ENCODE measurements at places on chromosomes 13 and 19.

DNA sequence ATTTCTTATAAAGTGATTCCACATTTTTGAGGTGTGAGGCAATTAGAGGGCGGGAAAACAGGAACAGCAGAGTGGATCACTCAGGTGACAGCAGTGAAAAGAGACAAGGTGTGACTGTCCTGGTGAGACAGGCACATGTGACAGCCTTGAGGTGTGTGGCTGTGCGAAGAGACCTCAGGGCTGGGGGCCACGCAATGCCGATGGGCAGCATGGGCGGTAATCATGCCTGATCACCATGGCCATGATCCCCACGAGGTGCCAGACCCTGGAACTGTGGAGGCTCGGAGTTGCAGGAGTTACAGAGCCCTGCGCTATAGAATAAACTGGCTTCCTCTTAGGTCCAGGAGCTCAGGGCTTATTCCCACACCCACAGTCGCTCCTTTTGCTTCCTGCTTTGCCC is 2.0 kb downstream of the SPACA6 start:
- ATAC-seq, result no peak

DNA sequence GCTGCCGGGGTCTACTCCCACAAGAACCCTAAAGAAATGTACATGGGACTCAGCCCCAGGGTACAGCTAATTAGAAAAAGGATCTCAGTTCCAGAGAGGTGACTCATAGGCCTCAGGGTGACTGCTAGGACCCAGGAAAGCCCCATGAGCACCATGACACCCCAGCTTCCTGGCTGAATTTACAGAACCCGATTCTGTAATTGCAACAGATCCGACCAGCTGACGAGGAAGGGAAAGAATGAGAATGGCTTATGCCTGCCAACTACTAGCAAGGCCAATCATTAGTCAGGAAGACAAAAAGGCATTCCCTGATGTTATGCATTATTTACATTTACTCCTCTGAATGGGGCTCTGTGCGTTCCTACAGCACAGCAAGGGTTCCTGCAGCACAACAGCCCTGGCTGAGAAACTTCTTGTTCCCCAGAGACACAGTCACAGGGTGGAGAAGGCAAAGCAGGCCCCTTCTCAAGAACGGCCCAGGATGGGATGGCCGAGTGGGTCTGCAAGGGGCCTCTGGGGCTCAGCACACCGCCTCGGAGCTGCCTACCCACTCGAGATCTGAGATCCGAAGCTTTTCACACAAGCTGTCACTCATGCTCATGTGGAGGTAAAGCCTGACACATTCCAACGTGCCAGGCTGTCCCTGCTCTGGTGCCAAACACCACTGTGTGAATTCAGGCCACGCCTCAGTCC is 27.2 kb downstream of the PBX4 start:
- ATAC-seq, result peak; percentile 43

- peak; percentile 88 for ATAC-seq
Observed at GRCh38 chr13:52194184-52194868, 34.9 kb upstream of the NEK3 start.

GRCh38 chr19:31676271-31677004 is 327.2 kb upstream of the TSHZ3 start:
- ATAC-seq, result no peak

DNA sequence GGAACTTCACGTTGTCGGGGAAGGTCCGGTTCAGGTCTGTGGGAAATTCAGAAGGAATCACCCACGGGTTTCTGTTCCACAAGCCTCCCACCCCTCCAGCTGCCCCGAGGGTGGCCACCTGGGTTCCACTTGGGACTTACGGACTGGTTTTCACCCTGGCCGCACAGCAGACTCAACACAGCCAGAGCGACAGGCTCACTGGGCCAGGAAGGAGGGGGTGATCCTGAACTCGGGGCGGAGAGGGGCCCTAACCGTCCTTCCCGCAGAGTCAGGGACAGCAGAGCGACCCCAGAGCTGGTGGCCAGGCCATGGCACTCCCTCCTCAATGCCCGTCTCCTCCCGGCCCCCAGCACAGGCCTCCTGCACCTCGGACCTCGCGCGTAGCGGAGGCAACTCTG is 13.0 kb downstream of the GRTP1 start:
- no peak for ATAC-seq

DNA sequence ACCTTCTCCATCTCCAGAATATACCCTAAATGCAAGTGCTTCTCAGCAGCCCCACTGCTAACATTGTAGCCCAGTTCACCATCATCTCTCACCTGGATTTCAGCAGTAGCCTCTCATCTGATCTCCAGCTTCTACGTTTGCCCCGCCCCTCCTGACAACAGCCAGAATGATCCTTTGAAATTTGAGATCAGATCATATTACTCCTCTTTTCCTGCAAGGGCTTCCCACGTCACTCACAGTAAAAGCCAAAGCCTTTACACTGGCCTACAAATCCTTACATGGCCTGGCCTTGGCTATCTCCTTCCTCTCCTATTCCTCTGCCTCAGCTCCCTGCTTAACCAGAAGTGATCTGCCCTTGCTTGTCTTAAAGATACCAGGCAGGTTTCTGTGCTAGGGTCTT is 94.3 kb upstream of the NBEA start:
- ATAC-seq, result no peak

GRCh38 chr13:30905932-30906383 is at the start of gene MEDAG:
Gene MEDAG, plus strand, starts transcription at chr13:30906271. Its CDS starts 245 bp downstream, at chr13:30906516.
- peak; percentile 93 for ATAC-seq

DNA sequence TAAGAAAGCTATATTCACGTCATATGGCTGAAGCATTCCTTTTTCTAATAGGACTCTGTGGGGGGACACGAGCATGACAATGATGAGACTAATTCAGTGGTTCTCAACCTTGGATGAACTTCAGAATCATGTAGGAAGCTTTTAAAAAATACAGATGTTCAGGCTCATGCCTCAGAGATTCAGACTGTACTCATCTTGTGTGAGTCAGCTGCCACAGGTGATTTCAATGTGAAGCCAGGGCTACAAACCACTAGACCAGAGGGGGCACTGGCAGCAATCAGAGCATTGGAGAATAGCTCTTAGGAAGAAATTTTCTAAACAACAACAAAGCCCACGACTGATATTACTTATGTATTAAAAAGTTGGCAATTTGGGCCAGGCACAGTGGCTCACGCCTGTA is 91.7 kb downstream of the SERP2 start:
- ATAC-seq, result no peak

- no peak for ATAC-seq
Observed at GRCh38 chr13:113091891-113092775, 13.5 kb upstream of the F7 start.

GRCh38 chr13:45807520-45808099 is 43.9 kb downstream of the SIAH3 start:
- no peak for ATAC-seq
